ENCODE measurements at places on chromosomes 4 and X.

GRCh38 chr4:150773729-150774449 is 191.9 kb downstream of the MAB21L2 start:
- DNase-seq = no peak

DNA sequence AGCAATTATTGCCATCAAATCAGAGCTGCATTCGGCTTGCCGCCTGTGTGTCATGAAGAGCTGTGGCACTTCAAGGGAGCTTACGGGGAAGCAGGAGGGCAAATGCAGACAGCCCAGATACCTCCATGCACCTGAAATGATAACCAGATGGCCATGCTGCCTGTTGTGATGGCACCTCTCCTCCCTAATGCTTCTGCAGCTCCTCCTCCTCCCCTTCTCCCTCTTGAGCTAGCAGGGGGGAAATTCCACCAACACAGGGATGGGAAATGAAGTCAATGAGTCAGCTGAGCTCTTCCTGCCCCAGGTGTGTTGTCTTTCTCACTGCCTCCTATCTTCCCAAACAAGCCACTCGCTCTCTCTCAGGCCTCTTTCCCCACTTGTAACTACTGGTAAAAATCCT is 565.0 kb downstream of the BCOR start:
- DNase-seq = no peak

DNA sequence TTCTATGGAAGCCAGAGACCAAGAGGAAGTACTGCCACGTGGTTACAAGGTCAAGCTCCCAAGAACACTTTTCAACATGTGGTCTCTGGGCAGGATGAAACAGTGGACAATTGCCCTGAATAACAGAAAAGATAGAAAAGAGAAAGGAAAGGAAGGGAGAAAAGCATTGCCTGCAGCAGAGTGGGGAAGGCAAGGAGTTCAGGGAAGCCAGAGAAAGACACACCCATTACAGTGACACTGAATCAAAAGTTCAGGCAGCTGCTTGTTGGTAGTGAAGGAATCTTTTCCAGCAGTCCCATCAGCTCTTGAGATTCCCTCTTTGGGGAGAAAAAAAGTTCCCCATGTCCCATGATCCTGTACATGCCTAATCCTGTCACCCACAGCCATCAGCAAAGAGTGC is 80.5 kb downstream of the EIF4E start:
- no peak for DNase-seq

- DNase-seq = no peak
These were observed 439.5 kb downstream of the GRXCR1 start for GRCh38 chr4:43332052-43332425.

GRCh38 chrX:12771445-12772069 is 19.7 kb upstream of the PRPS2 start:
- no peak for DNase-seq

DNA sequence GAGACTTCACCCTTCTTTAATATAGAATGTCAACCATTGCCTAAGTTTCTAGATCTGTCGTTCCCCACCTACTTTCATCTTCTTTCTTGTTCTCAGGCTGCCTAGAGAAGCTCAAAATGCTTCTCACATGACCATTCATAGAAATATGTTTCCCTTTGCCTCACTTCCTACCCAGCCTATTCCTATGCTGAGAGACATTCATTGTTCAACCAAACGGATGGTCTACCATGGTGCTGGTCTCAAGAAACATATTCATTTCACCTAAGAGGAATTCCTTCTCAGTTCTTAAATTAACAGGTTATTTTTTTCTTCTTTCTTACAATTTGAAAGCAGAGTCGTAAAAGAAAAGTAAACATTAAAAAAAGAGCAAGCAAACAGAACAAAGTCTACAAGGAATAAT is 20.3 kb upstream of the SLC7A11 start:
- no peak for DNase-seq

- DNase-seq = no peak
These were observed 1.2 kb downstream of the CYBB start for GRCh38 chrX:37781081-37781480.

DNA sequence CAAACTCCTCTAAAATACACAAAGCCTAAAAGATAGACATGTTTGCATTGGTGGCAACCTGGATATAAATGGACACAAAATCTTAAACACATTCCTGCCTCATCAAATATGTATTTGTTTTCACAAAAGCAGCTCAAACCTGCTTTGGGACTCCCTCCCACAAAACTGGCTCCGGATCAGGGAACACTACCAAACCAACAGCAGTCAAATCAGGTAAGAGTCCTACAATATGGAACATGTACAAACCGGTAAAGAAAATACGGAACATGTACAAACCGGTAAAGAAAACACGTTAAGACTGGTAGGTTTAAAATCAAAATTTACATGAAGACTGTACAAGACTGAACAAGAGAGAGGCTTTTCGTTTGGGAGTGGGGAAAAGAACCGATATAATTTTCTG is 4.3 kb downstream of the AMTN start:
- DNase-seq = no peak

GRCh38 chr4:164224871-164225270 is 529.1 kb upstream of the SMIM31 start:
- DNase-seq = no peak

GRCh38 chrX:33686105-33686504 is 446.0 kb downstream of the FAM47A start:
- no peak for DNase-seq

DNA sequence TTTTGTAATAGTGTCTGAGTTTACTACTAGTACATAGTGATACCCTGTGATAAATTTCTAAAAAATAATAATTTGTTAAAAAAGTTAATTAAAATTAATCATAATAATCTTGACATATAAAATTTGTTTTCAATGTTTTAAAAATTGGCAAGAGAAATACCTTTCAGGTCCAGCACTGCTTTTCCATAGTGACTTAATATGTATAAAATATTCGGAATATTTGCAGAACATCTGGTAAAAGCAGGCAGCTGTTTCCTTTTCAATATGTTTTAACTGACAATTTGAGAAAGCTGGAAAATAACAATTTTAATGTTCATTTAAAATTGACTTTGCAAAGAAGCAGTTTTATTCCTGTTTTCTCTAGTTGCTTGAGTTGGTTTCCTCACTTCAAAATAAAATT is 17.6 kb upstream of the GK2 start:
- no peak for DNase-seq
